Osteocyte (in vitro differentiated cells): ENCODE measurements at places on chromosomes 4 and X. TPM values are rescaled to one million over a fixed set of nuclear protein-coding genes. Genes with fewer than 3 reads are reported as not detected.

Gene ARSJ
- 61.7 and 63.3 TPM in 2 replicates for total RNA-seq

Gene CT45A1
- not detected in 2 replicates for total RNA-seq

Gene KCNE5
- total RNA-seq, result 0.24 and 0.70 TPM in 2 replicates

Gene LRIT3
- 0.08 and 0.13 TPM in 2 replicates for total RNA-seq

Gene IL13RA2
- total RNA-seq, result not detected in 2 replicates

Gene SPANXD
- not detected in 2 replicates for total RNA-seq

Gene ABCG2
- 0.24 TPM in 1 of 2 replicates, not detected in the other for total RNA-seq

Gene GAGE12J
- not detected in 2 replicates for total RNA-seq

Gene CENPE
- 5.7 and 6.9 TPM in 2 replicates for total RNA-seq

Gene PROM1
- not detected in 2 replicates for total RNA-seq

Gene SEL1L3
- total RNA-seq, result 28.0 and 31.5 TPM in 2 replicates

Gene LNX1
- total RNA-seq, result 0.24 and 0.44 TPM in 2 replicates

Gene TRIML2
- not detected in 2 replicates for total RNA-seq

Gene SYP
- total RNA-seq, result 1.5 and 2.3 TPM in 2 replicates

Gene TMPRSS11D
- total RNA-seq, result not detected in 2 replicates

Gene CCNG2
- 73.3 and 73.6 TPM in 2 replicates for total RNA-seq

Gene PLP1
- 0.26 and 0.32 TPM in 2 replicates for total RNA-seq

GRCh38 chr4:25401066-25401465, 24.0 kb downstream of the ANAPC4 start:
- no peaks in the 10 kb centered on the region for H3K27me3 ChIP-seq
- peaks cover 14% of the 10 kb centered on the region for H3K4me1 ChIP-seq
- H3K27ac ChIP-seq, result no peak overlapping the region
- H3K4me3 ChIP-seq, result no peak overlapping the region
- peaks cover 56% of the 10 kb centered on the region for H3K36me3 ChIP-seq

DNA sequence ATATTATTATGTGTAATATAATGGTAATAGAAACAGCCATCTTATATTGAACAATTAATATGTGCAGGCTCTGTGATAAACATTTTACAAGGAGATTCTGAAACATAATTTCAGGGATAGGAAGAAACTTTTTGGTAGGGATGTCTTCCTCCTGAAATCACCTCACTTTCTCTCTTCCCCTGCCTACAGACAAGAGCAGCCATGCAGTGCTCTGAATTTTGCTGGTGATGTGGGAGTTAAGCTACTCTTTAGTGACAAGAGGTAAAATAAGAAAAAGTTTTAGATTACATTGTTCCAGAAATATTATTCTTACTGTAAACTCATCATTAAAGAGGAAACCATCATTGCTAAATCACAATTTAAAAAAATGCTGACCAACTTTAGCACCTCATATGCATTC, 36.1 kb downstream of the LARP7 start:
- no peak overlapping the region for H3K4me3 ChIP-seq
- DNase-seq, result no peak
- peaks cover 2% of the 10 kb centered on the region for H3K27me3 ChIP-seq
- H3K36me3 ChIP-seq, result no peaks in the 10 kb centered on the region

GRCh38 chr4:109990261-109991257, 77.9 kb downstream of the EGF start:
- DNase-seq, result no peak
- no peaks in the 10 kb centered on the region for H3K4me1 ChIP-seq
- H3K27ac ChIP-seq, result no peak overlapping the region
- no peaks in the 10 kb centered on the region for H3K36me3 ChIP-seq
- peaks cover 17% of the 10 kb centered on the region for H3K27me3 ChIP-seq
- no peak overlapping the region for H3K4me3 ChIP-seq

- H3K27me3 ChIP-seq, result no peaks in the 10 kb centered on the region
- H3K36me3 ChIP-seq, result no peaks in the 10 kb centered on the region
- no peak overlapping the region for H3K4me3 ChIP-seq
Measured at GRCh38 chrX:1734806-1735205, 119.9 kb downstream of the ASMT start.

DNA sequence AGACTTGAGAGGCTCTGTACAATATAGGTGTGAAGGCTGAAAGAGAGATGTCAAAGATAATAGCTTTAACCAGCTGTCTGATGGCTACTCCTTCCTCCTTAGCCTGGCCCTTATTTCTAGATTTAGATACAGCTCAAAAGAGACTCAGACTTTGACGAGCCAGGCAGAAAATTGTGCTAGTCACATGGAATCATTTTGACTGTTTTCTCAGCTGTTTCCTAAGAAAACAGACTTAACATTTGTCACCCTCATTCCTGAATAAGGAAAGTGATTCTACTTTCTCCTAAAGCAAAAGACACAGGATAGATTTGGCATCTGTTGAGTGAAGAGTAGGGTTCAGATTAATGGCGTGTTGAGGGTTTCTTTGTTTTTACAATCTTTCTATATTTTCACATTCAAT, 340.7 kb downstream of the DHX15 start:
- no peaks in the 10 kb centered on the region for H3K36me3 ChIP-seq
- peaks cover 14% of the 10 kb centered on the region for H3K27me3 ChIP-seq
- H3K27ac ChIP-seq, result no peak overlapping the region
- DNase-seq, result no peak
- no peak overlapping the region for H3K4me3 ChIP-seq

DNA sequence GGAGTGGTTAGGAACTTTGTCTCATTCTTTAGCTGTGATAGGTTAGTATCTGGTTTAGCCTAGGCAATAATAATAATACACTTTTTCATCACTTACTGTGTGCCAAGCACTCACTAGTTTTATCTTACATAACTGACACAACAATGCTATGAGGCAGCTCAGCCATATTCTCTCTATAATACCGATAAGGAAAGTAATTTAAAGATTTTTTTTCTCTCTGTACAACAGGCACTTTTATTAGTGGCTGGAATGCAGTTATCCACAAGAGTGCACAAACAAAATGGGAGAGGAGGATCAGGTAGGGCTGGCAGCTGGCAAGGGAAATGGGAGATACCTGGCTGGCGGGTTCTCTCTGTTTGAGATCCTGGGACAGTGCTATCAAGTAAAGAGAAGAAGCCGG, 7.6 kb downstream of the RELL1 start:
- no peaks in the 10 kb centered on the region for H3K36me3 ChIP-seq
- no peak for DNase-seq
- no peaks in the 10 kb centered on the region for H3K27me3 ChIP-seq
- H3K27ac ChIP-seq, result no peak overlapping the region
- H3K4me3 ChIP-seq, result no peak overlapping the region

DNA sequence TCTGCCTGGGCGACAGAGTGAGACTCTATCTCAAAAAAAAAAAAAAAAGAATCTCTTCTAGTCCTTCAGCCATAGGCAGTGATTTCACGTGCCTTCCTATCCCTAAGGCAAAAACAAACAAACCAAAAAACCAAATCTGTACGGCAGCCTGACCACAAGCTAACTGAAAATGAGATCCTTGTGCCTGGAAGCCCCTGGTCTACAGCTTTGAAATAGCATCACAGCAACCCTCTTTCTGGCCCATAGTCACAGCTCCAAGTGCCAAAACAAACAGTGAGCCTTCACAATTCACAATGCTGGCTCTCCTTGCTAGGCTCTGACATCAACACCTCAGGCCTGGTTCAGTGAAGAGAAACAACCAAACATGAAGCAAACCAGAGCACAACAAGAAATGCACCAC, 46.1 kb downstream of the TMEM150C start:
- H3K4me3 ChIP-seq, result no peak overlapping the region
- DNase-seq, result no peak
- no peaks in the 10 kb centered on the region for H3K36me3 ChIP-seq
- peaks cover 7% of the 10 kb centered on the region for H3K27me3 ChIP-seq
- peaks cover 26% of the 10 kb centered on the region for H3K4me1 ChIP-seq

DNA sequence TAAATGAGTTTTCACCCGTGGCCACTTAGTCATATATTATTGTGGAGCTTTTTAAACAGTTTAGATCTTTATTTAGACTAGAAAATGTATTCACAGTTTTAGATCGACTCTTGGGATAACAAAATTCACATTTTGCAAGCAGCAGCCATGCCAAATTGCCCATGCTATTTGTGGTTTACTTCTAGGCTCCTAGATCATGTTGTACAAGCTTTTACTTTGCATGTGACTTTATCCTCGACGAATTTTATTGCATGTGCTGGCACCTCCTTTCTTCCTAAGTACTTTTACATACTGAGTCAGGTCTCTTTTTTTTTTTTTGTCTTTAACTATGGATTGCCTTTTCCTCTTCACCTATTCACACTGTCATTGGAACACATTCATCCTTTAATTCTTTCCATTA, 23.2 kb downstream of the BBS12 start:
- H3K36me3 ChIP-seq, result peaks cover 4% of the 10 kb centered on the region
- no peaks in the 10 kb centered on the region for H3K27me3 ChIP-seq
- no peak overlapping the region for H3K27ac ChIP-seq
- no peak overlapping the region for H3K4me3 ChIP-seq
- no peak for DNase-seq
- peaks cover 16% of the 10 kb centered on the region for H3K4me1 ChIP-seq

DNA sequence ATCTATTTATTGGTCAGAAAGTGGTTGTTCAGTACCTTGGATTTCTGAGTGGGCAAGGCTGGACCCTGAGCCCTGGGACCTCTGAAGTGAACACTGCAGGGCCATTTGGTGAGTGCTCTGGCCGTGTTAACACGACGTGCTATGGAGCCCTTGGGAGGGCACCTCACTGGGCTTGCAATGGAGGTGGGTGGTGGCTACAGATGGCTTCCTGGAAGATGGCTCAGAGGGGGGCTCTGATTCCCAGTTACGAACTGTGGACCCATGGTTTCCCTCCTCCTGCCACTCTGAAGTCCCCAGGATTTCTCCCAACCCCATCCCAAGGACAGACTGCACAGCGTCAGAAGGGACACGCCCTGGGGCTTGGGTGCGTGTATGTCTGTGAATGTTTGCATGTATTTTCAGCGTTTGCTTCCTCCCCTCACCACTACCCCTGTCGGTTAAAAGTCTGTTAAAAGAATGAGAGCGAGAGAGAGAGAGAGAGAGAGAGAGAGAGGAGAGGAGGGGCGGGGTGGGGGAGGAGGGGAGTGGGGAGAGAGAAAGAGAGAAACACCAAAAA, 3.7 kb upstream of the RHOH start:
- H3K36me3 ChIP-seq, result no peaks in the 10 kb centered on the region
- peaks cover 2% of the 10 kb centered on the region for H3K27me3 ChIP-seq
- H3K4me1 ChIP-seq, result peaks cover 7% of the 10 kb centered on the region
- no peak overlapping the region for H3K27ac ChIP-seq
- DNase-seq, result no peak

DNA sequence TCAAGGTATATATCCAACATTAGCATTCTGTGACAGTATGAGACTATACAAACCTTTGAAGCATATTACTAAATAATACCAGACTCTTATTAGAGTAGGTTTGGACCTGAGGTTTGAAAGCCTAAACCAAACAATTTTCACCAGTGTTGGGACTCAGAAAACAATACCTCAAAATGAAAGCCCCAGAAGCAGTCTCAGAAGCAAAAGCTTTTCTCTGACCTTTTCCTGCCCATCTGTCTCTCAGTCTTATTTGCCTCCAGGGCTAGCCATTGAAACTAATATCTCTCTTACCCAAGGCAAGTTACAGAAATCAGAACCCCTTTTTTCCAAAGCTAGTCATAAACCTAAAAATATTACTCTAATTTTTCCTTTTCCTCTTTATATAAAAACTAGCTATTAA, 163.3 kb downstream of the PTCHD1 start:
- H3K36me3 ChIP-seq, result no peaks in the 10 kb centered on the region
- H3K27ac ChIP-seq, result no peak overlapping the region
- no peaks in the 10 kb centered on the region for H3K27me3 ChIP-seq

DNA sequence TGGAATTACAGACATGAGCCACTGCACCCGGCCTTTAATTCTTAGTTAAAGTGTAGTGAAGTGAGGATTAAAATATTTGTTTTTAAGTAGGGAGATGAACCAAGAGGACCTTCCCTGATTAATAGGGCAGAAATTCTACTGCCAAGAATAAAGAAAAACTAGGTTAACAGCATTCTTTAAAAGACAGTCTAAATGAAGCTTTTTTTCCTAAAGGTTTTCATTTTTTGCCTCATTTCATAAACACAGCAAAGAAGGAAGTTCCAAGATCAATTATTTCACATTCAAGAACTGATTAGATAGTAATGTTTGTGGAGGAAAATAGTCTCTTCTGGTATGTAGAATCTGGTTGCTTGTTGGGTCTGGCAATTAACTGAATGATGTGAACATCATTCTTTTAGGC, 112.1 kb upstream of the ARSJ start:
- no peak overlapping the region for H3K27ac ChIP-seq
- no peak overlapping the region for H3K4me3 ChIP-seq
- no peaks in the 10 kb centered on the region for H3K27me3 ChIP-seq
- H3K4me1 ChIP-seq, result peaks cover 40% of the 10 kb centered on the region

- no peaks in the 10 kb centered on the region for H3K27me3 ChIP-seq
- H3K27ac ChIP-seq, result no peak overlapping the region
- DNase-seq, result no peak
- peaks cover 35% of the 10 kb centered on the region for H3K4me1 ChIP-seq
Measured at GRCh38 chr4:105148776-105149175, 2.1 kb downstream of the TET2 start.

GRCh38 chrX:16629909-16630308, 20.0 kb upstream of the S100G start:
- H3K27ac ChIP-seq, result peak overlapping the region; percentile 37
- peaks cover 36% of the 10 kb centered on the region for H3K4me1 ChIP-seq
- no peaks in the 10 kb centered on the region for H3K27me3 ChIP-seq
- H3K36me3 ChIP-seq, result peaks cover 17% of the 10 kb centered on the region
- no peak for DNase-seq

DNA sequence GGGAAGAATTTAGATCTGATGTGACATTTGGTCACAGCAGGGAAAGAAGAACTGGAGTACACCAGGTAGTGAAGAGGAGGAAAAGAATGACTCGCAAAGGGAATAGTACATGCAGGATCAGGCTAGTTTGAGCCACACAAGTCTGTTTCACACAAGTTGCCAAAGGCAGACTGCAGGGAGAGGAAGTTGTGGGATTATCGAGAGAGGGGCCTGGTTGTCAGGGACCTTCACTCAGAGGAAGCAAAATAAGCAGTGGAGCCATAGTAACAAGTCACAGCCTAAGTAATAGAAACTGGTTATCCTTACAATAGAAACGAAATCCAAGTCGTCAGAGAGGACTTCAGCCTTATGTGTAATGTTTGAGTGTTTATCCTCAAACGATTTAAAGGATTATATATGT, 316.7 kb upstream of the HTR2C start:
- H3K4me3 ChIP-seq, result no peak overlapping the region
- no peaks in the 10 kb centered on the region for H3K27me3 ChIP-seq
- no peak for DNase-seq
- no peaks in the 10 kb centered on the region for H3K36me3 ChIP-seq

GRCh38 chrX:331151-331824, 12.7 kb upstream of the GTPBP6 start:
- H3K27ac ChIP-seq, result peak overlapping the region; percentile 34
- DNase-seq, result no peak
- peaks cover 9% of the 10 kb centered on the region for H3K4me1 ChIP-seq
- H3K4me3 ChIP-seq, result peak overlapping the region; percentile 18
- H3K27me3 ChIP-seq, result no peaks in the 10 kb centered on the region

DNA sequence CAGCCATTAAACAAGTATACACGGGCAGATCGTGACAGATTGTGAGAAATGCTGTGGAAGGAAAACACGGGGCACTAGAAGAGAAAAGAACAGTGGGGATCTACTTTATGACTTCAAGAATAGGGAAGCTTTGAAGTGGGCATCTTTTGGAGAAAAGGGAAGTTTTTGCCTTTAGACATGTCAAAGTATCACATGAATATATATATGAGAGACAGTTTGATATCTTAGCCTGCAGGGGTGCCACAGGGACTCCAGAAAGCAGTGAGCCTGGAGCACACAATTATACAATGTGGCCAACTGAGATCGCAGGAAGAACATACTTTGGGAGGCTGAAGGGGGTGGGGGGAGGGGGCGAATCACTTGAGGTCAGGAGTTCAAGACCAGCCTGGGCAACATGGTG, 35.7 kb downstream of the RELL1 start:
- H3K27me3 ChIP-seq, result no peaks in the 10 kb centered on the region
- H3K36me3 ChIP-seq, result peaks cover 10% of the 10 kb centered on the region
- no peak for DNase-seq
- no peak overlapping the region for H3K4me3 ChIP-seq
- peaks cover 10% of the 10 kb centered on the region for H3K4me1 ChIP-seq
